ENCODE measurements at places on chromosomes 5 and 9. TPM values are rescaled to one million over a fixed set of nuclear protein-coding genes. Genes with fewer than 3 reads are reported as not detected.

DNA sequence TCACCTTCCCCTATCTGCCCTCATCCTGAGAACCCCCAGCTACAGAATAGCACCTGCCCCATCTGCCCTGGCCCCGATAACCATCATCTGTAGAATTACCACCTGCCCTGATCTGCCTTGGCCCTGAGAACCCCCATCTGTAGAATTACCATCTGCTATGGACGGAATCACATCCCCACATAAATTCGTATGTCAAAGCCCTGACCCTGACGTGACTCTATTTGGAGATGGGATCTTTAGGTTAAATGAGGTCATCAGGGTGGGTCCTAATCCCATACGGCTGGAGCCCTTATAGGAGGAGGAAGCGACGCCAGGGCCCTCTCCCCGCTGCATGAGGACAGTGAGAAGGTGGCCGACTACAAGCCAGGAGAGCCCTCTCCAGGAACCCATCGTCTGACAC is 32.6 kb downstream of the SARDH start:
- H3K36me3 ChIP-seq = no peaks in the 10 kb centered on the region
- H3K27ac ChIP-seq = no peak overlapping the region
- peaks cover 6% of the 10 kb centered on the region for H3K27me3 ChIP-seq
- peaks cover 7% of the 10 kb centered on the region for H3K4me1 ChIP-seq
- DNase-seq = no peak

DNA sequence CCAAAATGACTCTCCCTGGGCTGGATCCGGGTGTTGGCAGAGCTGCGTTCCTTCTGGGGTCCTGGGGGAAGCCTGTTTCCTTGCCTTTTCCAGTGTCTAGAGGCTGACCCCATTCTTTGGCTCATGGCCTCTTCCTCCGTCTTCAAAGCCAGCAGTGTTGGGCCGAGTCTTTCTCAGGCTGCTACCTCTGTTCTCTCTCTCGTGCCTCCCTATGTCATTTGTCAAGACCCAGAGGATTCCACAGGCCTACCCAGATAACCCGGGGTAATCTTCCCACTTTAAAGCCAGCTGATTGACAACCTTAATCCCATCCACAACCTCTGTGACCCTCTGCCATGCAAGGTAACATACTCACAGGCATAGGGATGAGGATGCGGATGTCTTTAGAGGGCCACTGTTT is 55.0 kb upstream of the KCNMB1 start:
- H3K4me3 ChIP-seq = no peak overlapping the region
- no peaks in the 10 kb centered on the region for H3K4me1 ChIP-seq
- no peaks in the 10 kb centered on the region for H3K36me3 ChIP-seq
- no peak overlapping the region for H3K27ac ChIP-seq
- no peak for DNase-seq

- H3K4me3 ChIP-seq = no peak overlapping the region
- no peaks in the 10 kb centered on the region for H3K36me3 ChIP-seq
- H3K27ac ChIP-seq = no peak overlapping the region
- no peaks in the 10 kb centered on the region for H3K27me3 ChIP-seq
Observed at GRCh38 chr5:104733063-104733669, 1170.6 kb upstream of the NUDT12 start.

GRCh38 chr5:127092690-127093089 is 19.4 kb upstream of the C5orf63 start:
- H3K27ac ChIP-seq = no peak overlapping the region
- no peaks in the 10 kb centered on the region for H3K36me3 ChIP-seq
- DNase-seq = peak; percentile 76

DNA sequence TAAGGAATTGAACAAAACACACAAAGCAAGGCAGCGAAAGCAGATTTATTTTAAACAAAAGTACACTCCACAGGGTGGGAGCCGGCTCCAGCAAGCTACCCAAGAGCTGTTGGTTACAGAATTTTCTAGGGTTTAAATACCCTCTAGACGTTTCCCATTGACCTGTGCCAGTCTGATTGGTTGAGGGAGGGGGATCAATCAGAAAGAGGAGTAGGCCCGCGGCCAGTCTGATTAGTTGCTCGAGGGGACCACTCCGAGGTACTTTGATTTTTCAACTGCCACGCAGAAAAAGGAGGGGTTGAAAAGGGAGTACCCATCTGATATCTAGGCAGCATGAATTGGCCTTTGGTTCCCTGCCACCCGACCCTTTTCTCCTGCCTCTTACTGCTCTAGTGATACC is 998 bp downstream of the SRP19 start:
- peaks cover 2% of the 10 kb centered on the region for H3K4me1 ChIP-seq
- H3K27ac ChIP-seq = peak overlapping the region; percentile 84
- H3K4me3 ChIP-seq = peak overlapping the region; percentile 89
- peak; percentile 20 for DNase-seq
- no peaks in the 10 kb centered on the region for H3K27me3 ChIP-seq
- H3K36me3 ChIP-seq = peaks cover 5% of the 10 kb centered on the region

GRCh38 chr5:59130431-59130830 is 547.6 kb downstream of the RAB3C start:
- peaks cover 5% of the 10 kb centered on the region for H3K4me1 ChIP-seq
- no peak overlapping the region for H3K4me3 ChIP-seq
- no peak overlapping the region for H3K27ac ChIP-seq
- no peak for DNase-seq
- H3K27me3 ChIP-seq = no peaks in the 10 kb centered on the region
- no peaks in the 10 kb centered on the region for H3K36me3 ChIP-seq

DNA sequence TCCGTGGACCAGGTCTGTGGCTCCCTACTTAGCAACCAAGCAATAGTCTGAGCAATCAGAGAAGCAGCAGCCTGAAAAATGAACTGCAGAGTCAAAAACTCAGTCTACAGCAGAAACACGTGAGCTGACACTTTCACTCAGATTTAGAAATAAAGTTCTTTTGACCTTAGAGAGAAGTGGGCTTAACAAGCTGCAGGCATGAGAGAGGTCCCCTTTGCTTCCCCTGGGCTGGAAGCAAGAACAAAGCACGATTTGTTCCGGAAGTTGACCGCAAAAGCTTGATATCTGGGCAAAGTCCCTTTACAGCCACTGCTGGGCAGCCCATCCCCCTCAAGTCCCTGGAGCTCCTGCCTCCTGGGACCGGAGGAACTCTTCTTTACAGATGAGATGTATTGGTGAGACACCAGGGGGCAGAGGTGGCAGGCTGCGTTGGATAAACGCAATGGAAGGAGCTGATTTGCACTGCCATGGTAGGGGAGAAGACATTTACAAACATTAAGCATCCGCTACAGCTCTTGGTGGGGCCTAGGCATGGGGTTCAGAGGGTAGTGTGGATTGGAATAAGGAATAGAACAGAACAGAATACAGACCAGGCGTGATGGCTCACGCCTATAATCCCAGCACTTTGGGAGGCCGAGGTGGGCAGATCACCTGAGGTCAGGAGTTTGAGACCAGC is 5.8 kb upstream of the SOWAHA start:
- H3K4me3 ChIP-seq = no peak overlapping the region
- H3K4me1 ChIP-seq = no peaks in the 10 kb centered on the region
- no peak for DNase-seq
- peaks cover 15% of the 10 kb centered on the region for H3K27me3 ChIP-seq
- no peaks in the 10 kb centered on the region for H3K36me3 ChIP-seq

DNA sequence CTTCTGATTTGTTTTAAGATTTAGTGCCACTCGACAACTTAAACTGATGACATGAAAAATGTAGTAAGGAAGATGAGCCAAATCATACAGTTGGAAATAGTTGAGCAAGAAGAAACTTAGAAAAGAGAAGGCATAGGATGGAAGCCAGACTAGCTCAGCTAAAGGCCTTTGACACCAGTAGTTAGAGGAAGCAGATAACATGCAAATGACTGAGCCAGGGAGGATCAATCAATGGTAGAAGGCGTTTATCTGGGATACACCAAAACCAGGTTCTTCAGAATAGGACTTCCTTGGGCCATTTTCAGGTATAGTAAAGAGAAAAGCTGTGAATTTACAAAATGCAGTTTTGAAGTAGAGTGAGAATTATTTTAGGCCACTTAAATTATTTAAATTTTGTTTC is 3.2 kb downstream of the TDRD7 start:
- no peak overlapping the region for H3K27ac ChIP-seq
- no peaks in the 10 kb centered on the region for H3K4me1 ChIP-seq
- no peak overlapping the region for H3K4me3 ChIP-seq
- H3K36me3 ChIP-seq = no peaks in the 10 kb centered on the region
- DNase-seq = no peak

GRCh38 chr9:131697908-131698617 is 41.8 kb downstream of the RAPGEF1 start:
- H3K4me3 ChIP-seq = no peak overlapping the region
- peaks cover 11% of the 10 kb centered on the region for H3K4me1 ChIP-seq
- no peak overlapping the region for H3K27ac ChIP-seq
- no peaks in the 10 kb centered on the region for H3K36me3 ChIP-seq
- no peak for DNase-seq

DNA sequence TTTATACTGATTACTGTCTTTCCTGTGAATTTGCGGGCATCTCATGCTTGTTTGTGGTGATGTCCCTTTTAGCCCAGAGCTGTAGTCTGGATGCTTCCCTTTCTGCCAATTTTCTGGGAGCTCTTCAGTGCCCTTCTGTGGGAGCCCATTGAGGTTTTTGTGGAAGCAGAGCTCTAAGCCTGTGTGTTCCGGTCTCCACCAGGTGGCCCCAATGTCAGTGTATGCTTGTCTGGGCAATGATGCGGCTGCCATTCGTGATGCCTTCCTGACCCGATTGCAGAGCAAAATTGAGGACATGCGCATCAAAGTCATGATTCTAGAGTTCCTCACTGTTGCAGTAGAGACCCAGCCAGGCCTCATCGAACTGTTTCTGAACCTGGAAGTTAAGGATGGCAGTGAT is 35.1 kb downstream of the SH3GLB2 start:
- H3K27ac ChIP-seq = no peak overlapping the region
- H3K4me3 ChIP-seq = no peak overlapping the region
- H3K36me3 ChIP-seq = peaks cover 27% of the 10 kb centered on the region
- no peaks in the 10 kb centered on the region for H3K27me3 ChIP-seq
- peaks cover under 1% of the 10 kb centered on the region for H3K4me1 ChIP-seq
- no peak for DNase-seq

GRCh38 chr5:50995285-50995942 is 329.0 kb downstream of the PARP8 start:
- no peaks in the 10 kb centered on the region for H3K36me3 ChIP-seq
- no peaks in the 10 kb centered on the region for H3K27me3 ChIP-seq
- no peak for DNase-seq
- H3K4me1 ChIP-seq = no peaks in the 10 kb centered on the region

GRCh38 chr5:136191304-136192014 is 1.5 kb downstream of the SMIM32 start:
- no peak overlapping the region for H3K27ac ChIP-seq
- H3K4me3 ChIP-seq = no peak overlapping the region
- no peaks in the 10 kb centered on the region for H3K4me1 ChIP-seq
- peaks cover 37% of the 10 kb centered on the region for H3K27me3 ChIP-seq
- H3K36me3 ChIP-seq = no peaks in the 10 kb centered on the region

- H3K4me1 ChIP-seq = peaks cover 5% of the 10 kb centered on the region
- H3K36me3 ChIP-seq = no peaks in the 10 kb centered on the region
- H3K27me3 ChIP-seq = no peaks in the 10 kb centered on the region
- H3K4me3 ChIP-seq = no peak overlapping the region
Observed at GRCh38 chr9:37455884-37456647, 9.2 kb downstream of the ZBTB5 start.

- H3K4me3 ChIP-seq = no peak overlapping the region
- H3K4me1 ChIP-seq = peaks cover 18% of the 10 kb centered on the region
- H3K36me3 ChIP-seq = peaks cover 15% of the 10 kb centered on the region
- peak overlapping the region; percentile 69 for H3K27ac ChIP-seq
Observed at GRCh38 chr9:110141227-110141793, 66.6 kb downstream of the C9orf152 start.

GRCh38 chr9:135046739-135047350 is 40.6 kb upstream of the OLFM1 start:
- no peak overlapping the region for H3K27ac ChIP-seq
- no peak overlapping the region for H3K4me3 ChIP-seq
- H3K4me1 ChIP-seq = no peaks in the 10 kb centered on the region

DNA sequence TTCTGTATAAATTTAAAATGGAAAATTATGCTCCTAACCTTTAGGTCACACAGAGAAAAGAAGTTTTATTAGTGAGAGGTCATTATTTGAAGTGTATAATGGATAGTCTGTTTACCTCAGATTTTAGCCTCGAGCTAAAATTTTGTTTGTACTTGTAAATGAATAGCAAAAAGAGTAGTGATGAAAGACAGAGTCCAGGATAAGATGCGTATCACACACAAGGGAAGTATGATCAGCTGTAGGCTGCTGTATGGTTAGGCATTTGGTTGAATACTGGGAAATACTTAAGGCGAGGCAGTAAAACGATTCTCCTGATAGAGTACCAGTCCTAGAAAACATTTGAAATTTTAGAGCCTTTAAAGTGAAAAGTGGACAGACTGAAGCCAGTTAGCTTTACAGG is 92.7 kb downstream of the FBXL7 start:
- H3K27ac ChIP-seq = no peak overlapping the region
- H3K4me1 ChIP-seq = no peaks in the 10 kb centered on the region
- no peaks in the 10 kb centered on the region for H3K36me3 ChIP-seq
- DNase-seq = no peak

- no peak for DNase-seq
- no peak within 1 kb of the TSS for H3K4me3 ChIP-seq
- H3K4me1 ChIP-seq = no peaks in the 10 kb centered on the region
Observed at GRCh38 chr9:14722391-14723035, at the start of gene CER1. CER1 (minus strand) TSS chr9:14722733; CDS start chr9:14722672, 61 bp downstream.

DNA sequence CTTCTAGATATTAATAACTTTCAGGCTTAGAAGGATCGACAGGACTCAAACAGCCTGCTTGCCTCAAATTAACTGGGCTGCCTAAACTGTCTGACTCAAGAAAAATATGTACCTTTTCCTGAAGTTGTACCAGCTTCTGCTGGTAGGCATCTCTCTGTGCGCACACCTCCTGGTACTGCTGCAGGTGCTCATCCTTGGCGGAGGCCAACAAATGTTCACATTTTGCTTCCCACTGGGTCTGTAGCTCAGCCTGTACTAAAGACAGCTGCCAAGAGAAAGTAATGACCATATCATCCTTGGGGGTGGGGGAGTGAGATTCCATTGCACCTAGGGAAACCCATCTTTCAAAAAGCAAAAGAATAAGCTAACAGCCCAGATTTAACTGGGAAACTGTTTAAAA is 22.5 kb downstream of the SLC31A2 start:
- DNase-seq = no peak
- no peak overlapping the region for H3K4me3 ChIP-seq
- H3K27me3 ChIP-seq = no peaks in the 10 kb centered on the region
- H3K27ac ChIP-seq = no peak overlapping the region
- peaks cover 16% of the 10 kb centered on the region for H3K36me3 ChIP-seq
- H3K4me1 ChIP-seq = no peaks in the 10 kb centered on the region

GRCh38 chr5:123879071-123879470 is 367.1 kb downstream of the CSNK1G3 start:
- no peaks in the 10 kb centered on the region for H3K36me3 ChIP-seq
- H3K4me1 ChIP-seq = peaks cover 10% of the 10 kb centered on the region
- no peak overlapping the region for H3K4me3 ChIP-seq
- no peak for DNase-seq
- no peaks in the 10 kb centered on the region for H3K27me3 ChIP-seq

Gene BTNL9
- not detected for polyA plus RNA-seq

Gene ANKRD33B
- 7.7 TPM for polyA plus RNA-seq

Gene MTAP
- 20.0 TPM for polyA plus RNA-seq

Gene WWC1
- polyA plus RNA-seq = 3.2 TPM

Gene GMCL2
- not detected for polyA plus RNA-seq

Gene SREK1
- polyA plus RNA-seq = 22.9 TPM

Gene FGF10
- polyA plus RNA-seq = 0.58 TPM

Gene CORO2A
- polyA plus RNA-seq = 0.11 TPM

Gene FGF18
- 2.0 TPM for polyA plus RNA-seq

Gene SYK
- polyA plus RNA-seq = not detected

Gene DIRAS2
- 0.01 TPM for polyA plus RNA-seq

Gene TESK1
- 12.0 TPM for polyA plus RNA-seq

Gene ZNF608
- 16.5 TPM for polyA plus RNA-seq
